ENCODE measurements at places on chromosomes 13 and 19.
A peak's percentile ranks its signal among the peaks of the same experiment; 100 is the strongest.

DNA sequence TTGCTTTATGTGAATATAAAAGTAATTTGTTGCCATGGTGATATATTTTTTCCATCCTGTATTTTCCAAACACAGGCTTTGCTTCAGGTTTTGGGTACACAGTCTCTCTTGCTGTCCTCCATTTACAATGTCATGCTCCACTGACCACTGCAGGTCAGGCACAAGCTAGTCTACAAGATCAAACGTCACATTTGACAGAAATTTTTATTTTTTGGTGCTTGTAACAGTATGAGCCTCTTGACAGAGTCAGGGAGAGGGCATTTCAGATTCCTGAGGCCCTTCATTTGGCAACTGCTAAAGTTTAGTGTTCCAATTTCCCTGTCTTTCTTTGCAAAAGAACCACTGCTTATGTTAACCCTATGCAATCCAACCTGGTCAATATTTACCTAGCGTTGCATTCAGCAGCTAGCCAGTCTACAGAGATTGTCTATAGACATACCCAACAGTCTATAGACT is 175.0 kb downstream of the RFC3 start:
- DNase-seq = no peak

DNA sequence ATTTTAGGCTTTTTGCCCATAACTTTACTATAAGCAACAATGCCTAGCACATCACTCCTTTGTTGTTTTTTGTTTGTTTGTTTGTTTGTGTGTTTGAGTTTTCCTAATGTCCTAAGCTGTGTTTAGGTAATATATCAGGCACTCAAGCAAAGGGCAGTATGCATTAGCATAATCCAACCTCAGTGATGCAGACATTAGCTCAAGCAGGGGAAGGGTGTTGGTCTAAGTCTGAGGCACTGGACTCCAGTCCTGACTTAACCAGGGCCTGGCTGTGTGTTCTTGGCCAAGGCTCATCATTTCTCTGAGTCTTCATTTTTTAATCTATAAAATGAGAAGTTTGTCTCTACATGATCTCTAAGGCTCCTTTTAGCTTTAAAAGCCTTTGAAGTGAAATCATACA is 65.9 kb upstream of the RFC3 start:
- no peak for DNase-seq

DNA sequence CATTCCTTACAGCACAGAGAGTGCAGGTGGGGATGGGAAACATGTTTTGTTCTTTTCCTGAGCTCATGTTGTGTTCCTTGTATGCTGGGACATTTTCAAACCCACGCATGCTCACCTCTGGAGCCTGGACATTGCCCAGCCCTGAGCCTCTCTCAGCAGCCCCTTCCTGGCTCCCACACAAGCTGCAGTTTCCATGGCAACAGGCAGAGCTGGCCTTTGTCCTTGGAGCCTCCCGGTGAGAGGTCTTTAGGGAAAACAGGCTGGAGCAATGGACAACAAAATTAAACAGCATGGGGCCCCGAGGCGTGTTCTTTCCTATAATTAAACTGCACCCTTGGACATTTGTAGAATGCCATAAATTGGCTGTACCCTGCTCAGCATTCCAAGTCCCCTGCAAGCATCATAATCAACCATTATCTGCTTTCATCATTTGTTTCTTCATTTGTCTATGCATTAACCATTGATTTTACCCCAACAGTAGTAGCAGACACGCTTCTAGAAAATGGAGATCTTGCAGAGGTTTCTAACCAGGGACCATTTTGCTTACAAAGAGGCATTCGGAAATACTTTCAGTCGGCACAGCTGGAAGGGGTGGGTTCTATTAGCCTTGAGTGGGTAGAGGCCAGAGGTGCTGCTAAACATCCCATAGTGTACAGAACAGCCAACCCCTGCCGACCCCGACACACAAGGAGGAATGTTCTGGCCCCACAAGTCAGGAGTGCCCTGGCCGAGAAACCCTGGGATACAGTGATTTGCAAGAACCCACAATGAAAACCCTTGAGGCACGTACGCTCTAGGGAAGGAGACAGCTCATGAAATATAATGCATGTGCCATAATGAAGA is 133.4 kb upstream of the PEG3 start:
- no peak for DNase-seq

DNA sequence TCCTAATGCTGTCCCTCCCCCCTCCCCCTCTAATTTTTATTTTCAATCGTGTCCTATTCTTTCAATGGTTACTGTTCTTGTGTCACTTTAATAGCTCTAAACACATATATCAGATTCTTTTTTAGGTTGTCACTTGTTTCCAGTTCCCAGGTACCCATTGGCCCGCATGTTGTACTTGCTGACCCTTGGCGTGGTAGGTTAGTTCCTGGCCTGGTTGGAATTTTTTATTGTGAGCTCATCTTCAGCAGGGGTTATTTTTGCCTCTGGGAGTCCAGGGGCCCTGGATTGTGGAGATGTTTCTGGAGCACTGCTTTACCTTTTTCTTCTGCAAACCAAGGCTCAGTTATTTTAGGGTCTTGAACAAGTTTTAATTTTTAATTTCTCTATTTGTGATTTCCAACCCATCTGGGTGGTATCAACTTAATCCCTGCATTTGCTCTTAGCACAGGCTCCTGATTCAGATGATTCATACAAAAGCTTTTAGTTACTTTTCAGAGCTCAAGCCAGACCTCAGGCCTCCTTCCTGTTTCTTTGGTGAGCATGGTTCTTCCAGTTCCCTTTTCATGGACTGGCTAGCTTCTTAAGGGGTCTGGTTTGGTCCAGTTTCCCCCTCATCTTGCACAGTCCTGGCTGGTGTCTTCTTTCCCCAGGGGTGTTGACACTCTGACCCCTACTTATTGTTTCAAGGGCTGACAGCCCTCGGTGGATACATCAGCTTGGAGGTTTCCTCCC is 220.5 kb downstream of the TM9SF2 start:
- no peak for DNase-seq

GRCh38 chr19:35135389-35135909 is 590 bp upstream of the LGI4 start:
- peak; percentile 53 for DNase-seq

DNA sequence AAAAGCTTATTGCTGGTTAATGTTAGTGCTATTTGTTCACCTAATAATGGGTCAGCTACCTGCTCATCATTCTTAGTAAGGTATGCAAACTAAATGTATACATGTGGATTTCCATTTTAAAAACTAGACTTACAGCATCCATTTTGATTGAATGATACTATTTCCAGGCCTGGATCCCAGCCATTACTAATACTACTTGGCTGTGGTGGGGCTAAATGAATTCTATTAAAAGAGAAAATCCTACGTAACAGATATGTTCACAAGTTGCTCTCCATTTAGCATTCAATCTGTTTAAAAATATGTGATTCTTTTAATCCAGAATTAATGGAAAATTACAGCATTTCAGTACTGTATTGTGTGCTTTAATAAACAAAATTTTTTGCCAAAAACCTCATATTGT is 169.4 kb upstream of the MIR17HG start:
- DNase-seq = no peak

GRCh38 chr13:98466634-98467236 is 110.2 kb downstream of the STK24 start:
- DNase-seq = no peak

GRCh38 chr13:20297181-20297580 is 65.1 kb upstream of the GJB6 start:
- DNase-seq = no peak

GRCh38 chr13:106917024-106917571 is 349.2 kb upstream of the ARGLU1 start:
- DNase-seq = no peak

DNA sequence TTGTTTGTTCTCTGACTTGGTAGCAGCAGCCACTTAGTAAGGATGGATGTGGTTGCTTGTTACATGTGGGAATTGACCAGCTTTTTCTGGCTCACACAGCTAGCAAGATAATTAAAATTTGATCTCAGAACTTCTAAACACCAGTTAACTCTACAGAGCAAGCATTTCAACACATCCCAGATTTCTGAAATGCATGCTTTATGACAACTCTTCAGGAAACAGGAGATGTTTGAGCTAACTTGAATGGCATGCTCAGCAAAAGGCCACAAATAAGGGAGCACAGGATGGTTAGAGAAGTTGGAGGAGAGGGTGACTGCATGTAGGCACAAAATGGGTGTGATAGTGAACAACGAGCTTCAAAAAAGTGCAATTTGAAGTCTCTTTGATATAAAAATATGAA is 167.1 kb upstream of the SPRY2 start:
- DNase-seq = no peak

GRCh38 chr19:18419699-18420460 is 682 bp downstream of the SSBP4 start:
- no peak for DNase-seq

DNA sequence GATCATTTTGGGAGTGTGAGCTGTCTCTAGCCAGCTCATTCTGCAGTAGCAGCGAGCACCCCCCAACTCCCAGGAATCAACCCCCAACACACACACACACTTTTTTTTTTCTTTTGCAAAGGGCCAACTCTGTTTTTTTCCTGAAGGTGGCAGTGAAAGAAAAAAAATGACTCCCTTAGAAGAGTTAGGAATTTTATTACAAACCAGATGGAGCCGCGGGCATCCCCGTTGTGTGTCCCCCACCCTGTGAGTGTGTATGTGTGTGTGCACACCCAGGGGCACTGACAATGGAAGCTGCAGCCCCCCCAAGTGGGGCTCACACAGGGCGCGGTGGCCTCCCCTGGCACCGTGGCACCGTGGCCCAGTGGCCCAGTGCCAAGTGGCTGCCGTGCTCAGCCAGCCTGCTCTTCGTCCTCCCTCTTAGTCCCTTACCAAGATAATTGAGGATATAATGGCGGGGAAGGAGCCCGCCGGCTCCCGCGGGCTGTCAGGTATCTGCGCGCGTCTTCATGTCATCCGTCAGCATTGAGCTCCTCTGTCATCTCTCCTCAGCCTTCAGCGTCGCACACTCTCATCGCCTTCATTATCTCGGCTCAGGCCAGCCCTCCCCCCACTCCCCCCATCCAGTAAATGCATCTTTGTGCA is 314.1 kb downstream of the ZNF536 start:
- DNase-seq = no peak

- no peak for DNase-seq
Observed at GRCh38 chr13:110454227-110454859, 107.2 kb downstream of the RAB20 start.

GRCh38 chr19:13707915-13708314 is 56.4 kb upstream of the MRI1 start:
- DNase-seq = no peak

- no peak for DNase-seq
Observed at GRCh38 chr13:45456196-45456972, 8.4 kb upstream of the COG3 start.

GRCh38 chr19:48715681-48716171 is 3.8 kb downstream of the MAMSTR start:
- DNase-seq = no peak

- DNase-seq = no peak
Observed at GRCh38 chr13:110509971-110510786, 51.3 kb downstream of the RAB20 start.

DNA sequence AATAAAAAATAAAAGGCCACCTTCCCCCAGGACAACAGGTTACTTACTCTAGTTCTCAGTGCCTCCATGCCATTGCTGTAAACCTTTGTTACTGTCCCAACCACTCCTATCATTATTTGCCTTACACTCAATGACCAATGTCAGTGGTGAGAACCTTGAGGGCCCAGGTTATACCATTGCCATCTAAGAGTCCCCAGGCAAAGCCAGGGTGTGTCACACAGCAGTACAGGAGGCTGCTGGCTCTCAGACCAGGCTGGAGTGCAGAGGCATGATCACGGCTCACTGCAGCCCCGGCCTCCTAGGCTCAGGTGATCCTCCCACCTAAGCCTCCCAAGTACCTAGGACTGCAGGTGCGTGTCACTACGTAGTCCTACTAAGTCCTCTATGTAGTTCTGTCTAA is 6.1 kb downstream of the ELAVL1 start:
- no peak for DNase-seq

- DNase-seq = no peak
Observed at GRCh38 chr19:1673645-1674292, 21.4 kb upstream of the TCF3 start.

DNA sequence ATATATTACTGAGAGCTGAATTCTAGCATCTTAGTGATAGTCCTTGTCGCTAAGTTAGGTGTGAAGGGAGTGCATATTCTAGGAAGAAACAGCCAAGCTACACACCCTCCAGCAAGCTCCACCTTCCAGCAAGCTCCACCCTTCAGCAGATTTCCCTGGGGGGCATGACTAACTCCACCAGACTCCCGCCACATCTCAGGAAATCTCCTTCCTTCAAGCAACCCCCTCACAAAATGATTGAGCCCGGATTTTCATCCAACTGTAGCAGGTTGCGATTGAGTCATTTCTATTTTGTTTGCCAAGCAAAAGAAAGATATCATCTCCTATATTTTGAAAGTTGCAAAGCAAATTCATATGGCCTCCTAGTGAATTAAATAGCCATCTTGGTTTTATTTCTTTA is 162.1 kb upstream of the TMTC4 start:
- DNase-seq = no peak

- no peak for DNase-seq
Observed at GRCh38 chr13:99439850-99440604, 61.2 kb upstream of the TM9SF2 start.

DNA sequence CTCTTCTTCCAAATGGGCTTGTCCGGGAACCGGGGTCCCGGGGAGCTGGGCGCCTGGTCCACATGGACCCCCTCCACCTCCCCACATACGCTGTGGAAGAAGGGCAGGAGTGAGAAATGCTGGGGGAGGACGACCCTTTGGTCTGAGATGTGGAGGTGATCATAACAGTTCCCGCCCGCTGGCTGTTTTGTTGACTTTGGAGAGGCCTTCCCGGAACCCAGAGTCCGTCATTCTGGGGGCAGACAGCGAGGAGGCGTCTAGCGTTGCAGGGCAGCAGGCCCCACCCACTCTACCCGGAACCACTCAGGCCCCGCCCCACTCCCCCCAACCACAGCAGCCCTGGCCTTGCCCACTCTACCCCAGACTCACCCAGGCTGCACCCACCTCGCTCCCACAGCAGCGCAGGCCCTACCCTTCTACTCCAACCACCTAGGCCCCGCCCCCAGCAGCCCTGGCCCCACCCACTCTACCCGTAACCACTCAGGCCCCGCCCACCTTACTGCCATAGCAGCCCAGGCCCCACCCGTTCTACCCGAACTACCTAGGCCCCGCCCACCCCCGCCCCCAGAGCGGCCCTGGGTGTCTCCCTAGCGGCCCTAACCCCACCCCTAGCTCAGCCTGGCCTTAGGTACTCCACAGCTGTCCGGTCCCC is 7.1 kb downstream of the GPR108 start:
- peak; percentile 59 for DNase-seq

DNA sequence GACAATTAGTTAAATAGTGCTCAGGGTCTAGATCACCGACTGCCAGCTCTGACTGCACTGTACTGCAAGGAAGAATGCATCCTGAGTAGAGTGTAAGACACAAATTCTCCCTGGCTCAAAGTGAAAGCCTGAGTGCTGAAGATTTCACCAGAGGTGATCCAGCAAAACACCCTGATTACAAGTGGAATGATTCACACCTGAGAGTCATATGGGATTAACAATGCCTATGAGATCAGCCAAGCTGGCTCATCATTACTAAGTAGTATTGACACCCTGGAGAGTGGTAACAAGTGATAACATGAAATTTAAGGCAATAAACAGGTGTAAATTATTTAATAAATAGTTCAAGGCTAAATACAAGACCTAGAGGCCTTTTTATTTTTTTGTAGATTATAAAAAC is 403.8 kb upstream of the PRR20A start:
- no peak for DNase-seq

- DNase-seq = no peak
Observed at GRCh38 chr19:50434525-50434924, 1.8 kb downstream of the MYBPC2 start.
